ENCODE measurements at places on chromosomes 11 and 22.

DNA sequence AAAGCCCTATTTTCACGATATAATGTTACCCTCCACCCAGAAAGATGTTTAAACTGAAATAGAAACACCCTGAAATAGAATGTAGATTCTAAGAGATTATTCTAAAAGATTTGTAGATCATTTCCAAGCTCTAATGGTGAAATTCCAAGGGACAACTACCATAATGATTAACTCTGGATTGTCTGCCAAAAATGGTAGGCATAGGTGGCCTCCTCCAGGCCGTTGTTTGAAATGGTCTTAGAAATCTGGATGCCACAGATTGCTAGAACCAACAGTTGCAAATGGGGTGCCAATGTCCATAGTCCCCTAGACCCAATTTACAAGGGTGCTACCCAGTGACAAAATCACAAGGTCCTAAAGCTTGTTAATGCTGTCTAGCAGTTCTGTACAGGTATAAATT lies 6.7 kb upstream of the SLC6A5 start:
- no peak for DNase-seq

DNA sequence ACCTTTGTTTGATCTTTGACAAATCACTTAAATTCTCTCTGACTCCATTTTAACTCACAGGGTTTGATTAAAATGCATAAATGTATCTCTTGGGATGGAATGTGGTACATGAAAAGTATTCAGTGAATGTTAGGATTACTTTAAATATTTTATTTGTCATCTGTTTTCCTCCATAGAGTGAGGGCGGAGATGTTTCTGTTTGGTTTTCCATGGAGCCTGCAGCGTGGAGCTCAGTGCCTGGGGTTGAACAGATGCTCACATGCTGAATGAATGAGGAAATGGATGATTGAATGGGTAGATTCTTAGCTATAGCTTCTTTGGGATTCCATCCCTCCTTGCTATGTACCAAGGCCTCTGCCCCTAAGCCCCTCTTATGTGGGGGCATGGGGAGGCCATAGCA lies 10.0 kb downstream of the TSPAN18 start:
- DNase-seq, result no peak

DNA sequence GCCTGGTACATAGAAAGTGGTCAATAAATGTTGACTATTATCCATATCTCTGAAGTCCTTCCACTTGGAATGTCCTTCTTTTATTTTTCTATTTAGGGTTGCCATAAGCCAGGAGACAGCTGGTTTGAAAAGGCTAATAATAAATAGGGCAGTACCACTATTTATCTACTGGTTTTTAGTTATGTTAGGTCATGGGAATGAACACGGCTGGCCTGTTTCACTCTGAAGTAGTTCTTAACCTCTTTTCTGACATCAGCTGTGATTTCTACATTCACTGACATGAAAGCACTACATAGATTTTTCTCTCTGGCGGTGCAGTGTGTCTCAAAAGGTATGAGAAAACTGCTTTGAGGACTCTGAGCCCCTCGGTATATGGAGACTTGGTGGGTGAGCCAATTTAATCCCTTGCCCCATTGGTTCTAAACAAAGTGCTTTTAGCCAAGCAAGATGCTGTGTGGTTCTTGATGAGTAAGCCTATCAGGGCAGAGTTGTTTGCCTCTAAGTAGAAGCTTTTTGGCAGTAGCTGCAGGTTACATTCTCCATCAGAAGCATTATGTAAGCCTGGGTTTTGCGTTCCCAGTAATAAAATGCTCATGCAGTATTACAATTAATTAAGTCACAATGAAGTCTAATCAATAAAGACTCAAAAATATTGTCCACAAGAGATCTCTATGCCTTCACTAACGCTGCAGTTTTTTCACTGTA lies 48.7 kb upstream of the APOA1 start:
- DNase-seq, result no peak

- DNase-seq, result no peak
Observed at GRCh38 chr11:121254756-121255155, 37.8 kb upstream of the SC5D start.

Measured in posterior cingulate gyrus (tissue), 11 donors.